T follicular helper cell (primary cell): ENCODE measurements at places on chromosomes 12 and 14.

DNA sequence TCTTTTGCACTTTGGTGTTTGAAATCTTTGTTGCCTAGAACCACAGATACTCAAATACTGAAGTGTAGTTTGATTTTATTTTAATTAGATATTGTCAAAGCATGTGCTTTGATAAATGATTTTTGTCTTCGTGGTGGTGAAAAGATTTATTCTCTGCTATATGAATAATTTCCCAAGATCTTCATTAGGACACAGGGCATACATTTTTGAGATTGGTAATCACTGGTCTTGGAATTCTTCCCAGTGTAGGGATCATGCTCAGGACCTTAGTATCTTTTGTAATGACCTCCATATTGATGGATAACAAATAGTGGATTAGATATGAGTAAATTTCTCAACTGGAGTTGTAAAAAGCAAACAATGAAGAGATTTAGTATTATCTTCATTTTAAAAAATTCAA is 28.2 kb downstream of the TBK1 start:
- no peak for DNase-seq

- no peak for DNase-seq
Measured at GRCh38 chr14:71907793-71908515, 24.3 kb upstream of the RGS6 start.

- DNase-seq, result no peak
Measured at GRCh38 chr14:95204705-95205104, 47.4 kb upstream of the DICER1 start.

DNA sequence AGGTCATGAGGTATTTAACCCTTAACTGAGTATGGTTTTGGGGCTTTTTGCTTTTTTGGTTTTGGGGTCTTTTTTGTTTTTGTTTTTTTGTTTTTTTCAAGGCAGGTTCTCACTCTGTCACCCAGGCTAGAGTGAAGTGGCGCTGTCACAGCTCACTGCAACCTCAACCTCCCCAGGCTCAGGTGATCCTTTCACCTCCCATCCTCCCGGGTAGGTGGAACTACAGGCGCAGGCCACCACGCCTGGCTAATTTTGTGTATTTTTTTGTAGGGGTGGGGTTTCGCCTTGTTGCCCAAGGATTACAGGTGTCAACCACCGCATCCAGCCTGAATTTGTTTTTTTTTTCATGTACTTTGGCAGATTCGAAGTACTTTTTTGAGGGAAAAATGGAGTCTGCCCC is 19.9 kb downstream of the RAP1B start:
- DNase-seq, result no peak

DNA sequence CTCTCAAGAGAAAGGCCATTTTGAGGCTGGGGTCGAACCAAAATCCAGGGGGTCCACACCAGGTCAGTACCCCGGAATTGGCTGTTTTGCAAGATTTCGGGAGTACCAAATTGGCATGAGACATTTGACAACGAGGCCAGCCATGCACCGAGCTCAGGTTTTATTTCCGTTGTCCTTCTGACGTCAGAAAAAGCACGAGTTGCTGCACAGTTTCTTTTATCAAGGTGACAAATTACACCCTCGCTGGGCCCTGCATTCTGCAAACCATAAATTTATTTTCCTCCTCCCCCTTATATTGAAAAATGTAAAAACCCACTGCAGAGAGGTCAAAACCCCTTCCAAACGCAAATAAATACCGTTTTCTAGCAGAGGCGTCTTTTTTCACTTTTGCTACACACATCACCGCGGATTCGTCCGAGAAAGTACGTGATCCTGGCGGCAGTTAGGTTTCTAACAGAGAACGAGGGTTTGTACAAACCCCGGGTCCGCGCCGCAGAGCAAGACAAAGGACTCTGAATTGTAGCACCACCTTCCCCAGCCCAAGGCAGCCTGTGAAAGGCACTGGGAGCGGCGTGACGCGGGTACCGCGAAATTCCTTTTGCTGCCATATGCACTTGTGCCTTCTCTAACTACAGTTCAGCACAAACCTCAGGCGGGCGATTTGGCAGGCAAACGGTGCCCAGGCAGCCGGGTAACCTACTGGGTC is 1.8 kb downstream of the SLC38A1 start:
- DNase-seq, result peak; percentile 70

GRCh38 chr12:17666641-17667324 is 423.2 kb downstream of the RERGL start:
- no peak for DNase-seq

DNA sequence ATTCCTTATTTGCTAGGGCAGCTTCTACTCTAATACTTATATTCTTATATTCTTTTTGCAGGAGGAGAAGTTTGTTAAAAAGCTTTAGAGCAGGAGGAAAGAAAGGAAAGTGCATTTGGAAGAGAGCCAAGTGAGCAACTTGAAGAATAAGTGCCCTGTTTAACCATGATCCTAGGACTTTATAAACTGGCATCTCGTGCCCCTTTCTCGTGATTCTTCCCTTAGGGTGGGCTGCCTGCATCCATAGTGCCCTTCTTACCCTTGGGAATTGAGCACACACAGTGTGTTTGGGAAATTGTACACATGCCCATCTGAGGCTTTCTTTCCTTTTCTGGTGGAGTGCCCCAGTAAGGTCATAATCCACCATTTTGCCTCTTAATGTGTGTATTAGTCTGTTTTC is 141.9 kb downstream of the NUBPL start:
- no peak for DNase-seq
